SJSA1 (cell line): ENCODE measurements at places on chromosomes 6 and 20. TPM values are rescaled to one million over a fixed set of nuclear protein-coding genes. Genes with fewer than 3 reads are reported as not detected.

HCRTR2 gene
- total RNA-seq: not detected in 2 replicates

EEF1A2 gene
- 5.2 and 13.0 TPM in 2 replicates for total RNA-seq

SNAP25 gene
- total RNA-seq: 3.9 and 13.9 TPM in 2 replicates

HLA-G gene
- not detected in 2 replicates for total RNA-seq

PRL gene
- total RNA-seq: not detected in 2 replicates

FABP7 gene
- total RNA-seq: not detected in 2 replicates

STX11 gene
- 8.2 and 9.7 TPM in 2 replicates for total RNA-seq

CYP21A2 gene
- not detected in 2 replicates for total RNA-seq

THBS2 gene
- total RNA-seq: not detected in 2 replicates

PABPC1L gene
- total RNA-seq: 3.9 and 4.8 TPM in 2 replicates

GFRAL gene
- total RNA-seq: not detected in 2 replicates

GSTA2 gene
- total RNA-seq: not detected in 2 replicates

LCA5 gene
- 10.1 and 10.2 TPM in 2 replicates for total RNA-seq

CCN5 gene
- total RNA-seq: not detected in 2 replicates

TINAG gene
- not detected in 2 replicates for total RNA-seq

TMEM217 gene
- 0.31 and 0.74 TPM in 2 replicates for total RNA-seq

SLC22A2 gene
- total RNA-seq: not detected in 2 replicates
